Stimulated activated CD8-positive, alpha-beta memory T cell treated with anti-CD3 and anti-CD28 coated beads, Interleukin-4, amount 100 ng/mL, for 24 hours (primary cell): ENCODE measurements at places on chromosomes 12 and 14.

DNA sequence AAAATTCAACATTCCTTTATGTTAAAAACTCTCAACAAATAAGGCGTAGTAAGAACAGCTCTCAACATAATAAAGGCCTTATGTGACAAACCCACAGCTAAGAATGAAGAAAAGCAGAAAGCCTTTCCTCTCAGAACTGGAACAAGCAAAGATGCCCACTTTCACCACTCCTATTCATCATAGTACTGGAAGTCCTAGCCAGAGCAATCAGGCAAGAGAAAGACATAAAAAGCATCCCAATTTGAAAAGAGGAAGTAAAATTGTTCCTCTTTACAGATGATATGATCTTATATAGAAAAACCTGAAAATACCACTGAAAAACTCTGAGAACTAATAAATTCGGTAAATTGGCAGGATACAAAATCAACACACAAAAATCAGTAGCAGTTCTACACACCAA is 52.1 kb downstream of the STON2 start:
- DNase-seq: no peak

DNA sequence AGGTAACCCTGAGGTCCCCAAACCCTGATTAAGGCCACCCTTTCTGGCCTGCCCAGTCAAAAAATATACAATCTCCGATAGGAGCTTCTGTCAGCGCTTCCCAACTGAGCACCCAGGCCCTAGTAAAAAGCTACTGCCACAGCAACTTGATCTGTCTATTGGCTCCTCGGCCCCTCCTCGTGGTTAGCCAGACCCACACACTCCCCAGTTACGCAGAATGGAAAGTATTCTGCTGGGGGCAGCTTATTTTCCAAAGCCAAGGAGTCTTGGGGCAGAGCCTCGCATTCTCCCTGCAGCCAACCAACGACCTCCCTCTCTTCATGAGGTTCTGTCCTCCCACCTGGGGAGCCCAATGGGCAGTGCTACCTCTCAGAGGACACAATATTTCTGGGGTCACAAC is 32.1 kb downstream of the FMNL3 start:
- DNase-seq: no peak

- DNase-seq: no peak
Observed at GRCh38 chr14:92352158-92352985, 29.4 kb downstream of the SLC24A4 start.

GRCh38 chr14:83042858-83043257 is 1509.2 kb upstream of the SEL1L start:
- DNase-seq: no peak

DNA sequence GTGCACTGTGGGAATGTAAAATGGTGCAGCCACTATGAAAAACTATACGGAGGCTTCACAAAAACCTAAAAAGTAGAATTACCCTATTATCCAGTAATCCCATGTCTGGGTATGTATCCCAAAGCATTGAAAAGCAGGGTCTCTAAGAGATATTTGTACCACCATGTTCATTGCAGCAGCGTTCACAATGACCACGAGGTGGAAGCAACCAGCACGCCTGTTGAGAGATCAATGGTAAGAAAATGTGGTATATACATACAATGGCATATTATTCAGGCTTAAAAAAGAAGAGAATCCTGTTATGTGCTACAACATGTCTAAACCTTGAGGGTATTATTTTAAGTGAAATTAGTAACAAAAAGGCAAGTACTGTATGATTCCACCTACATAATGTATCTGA is 910 bp upstream of the NOPCHAP1 start:
- no peak for DNase-seq

- DNase-seq: no peak
Observed at GRCh38 chr12:5665615-5666014, 233.7 kb downstream of the NTF3 start.

- no peak for DNase-seq
Observed at GRCh38 chr12:82952946-82953345, 266.2 kb downstream of the TMTC2 start.
